ENCODE measurements at places on chromosomes 2 and 18.

DNA sequence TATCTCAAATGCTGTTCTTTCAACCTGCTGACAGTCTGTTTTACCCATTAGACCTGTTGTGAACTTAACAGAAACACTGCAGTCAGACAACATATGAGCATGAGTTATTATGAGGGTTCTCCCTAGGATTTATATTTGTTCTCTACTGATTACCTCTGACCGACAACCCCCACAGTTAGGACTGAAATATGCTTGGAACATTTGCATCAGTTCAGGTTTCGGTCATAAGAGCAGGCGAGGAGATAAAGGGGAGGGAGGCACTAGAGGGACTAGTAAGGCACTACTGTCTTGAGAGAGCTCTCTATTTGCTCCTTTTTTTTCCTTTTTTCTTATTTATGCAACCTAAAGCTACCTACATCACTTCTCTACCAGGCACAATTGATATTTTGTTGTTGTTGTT, 133.2 kb upstream of the REG3G start:
- no peak for DNase-seq

- DNase-seq = no peak
Observed at GRCh38 chr18:35918564-35918963, 53.9 kb upstream of the RMP24 start.

GRCh38 chr2:127196998-127197397, 23.1 kb downstream of the CYP27C1 start:
- peak; percentile 62 for DNase-seq

- DNase-seq = no peak
Observed at GRCh38 chr2:148103946-148104345, 83.1 kb downstream of the MBD5 start.

- DNase-seq = no peak
Observed at GRCh38 chr2:47221946-47222345, 66.8 kb upstream of the STPG4 start.

GRCh38 chr18:62728254-62728653, 12.9 kb downstream of the PHLPP1 start:
- no peak for DNase-seq

DNA sequence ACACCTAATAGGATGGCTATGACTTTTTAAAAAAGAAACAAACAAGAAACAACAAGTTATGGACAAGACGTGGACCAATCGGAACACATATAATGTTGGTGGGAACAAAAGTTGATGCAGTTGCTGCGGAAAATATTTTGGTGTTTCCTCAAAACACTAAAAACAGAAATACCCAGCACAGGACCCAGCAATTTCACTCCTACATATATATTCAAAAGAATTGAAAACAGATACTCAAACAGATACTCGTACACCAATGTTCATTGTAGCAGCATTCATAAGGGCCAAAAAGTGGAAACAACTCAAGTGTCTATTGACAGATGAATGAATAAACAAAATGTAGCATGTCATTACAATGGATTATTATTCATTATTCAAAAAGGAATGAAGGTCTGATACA, 12.1 kb downstream of the CCDC141 start:
- DNase-seq = no peak

DNA sequence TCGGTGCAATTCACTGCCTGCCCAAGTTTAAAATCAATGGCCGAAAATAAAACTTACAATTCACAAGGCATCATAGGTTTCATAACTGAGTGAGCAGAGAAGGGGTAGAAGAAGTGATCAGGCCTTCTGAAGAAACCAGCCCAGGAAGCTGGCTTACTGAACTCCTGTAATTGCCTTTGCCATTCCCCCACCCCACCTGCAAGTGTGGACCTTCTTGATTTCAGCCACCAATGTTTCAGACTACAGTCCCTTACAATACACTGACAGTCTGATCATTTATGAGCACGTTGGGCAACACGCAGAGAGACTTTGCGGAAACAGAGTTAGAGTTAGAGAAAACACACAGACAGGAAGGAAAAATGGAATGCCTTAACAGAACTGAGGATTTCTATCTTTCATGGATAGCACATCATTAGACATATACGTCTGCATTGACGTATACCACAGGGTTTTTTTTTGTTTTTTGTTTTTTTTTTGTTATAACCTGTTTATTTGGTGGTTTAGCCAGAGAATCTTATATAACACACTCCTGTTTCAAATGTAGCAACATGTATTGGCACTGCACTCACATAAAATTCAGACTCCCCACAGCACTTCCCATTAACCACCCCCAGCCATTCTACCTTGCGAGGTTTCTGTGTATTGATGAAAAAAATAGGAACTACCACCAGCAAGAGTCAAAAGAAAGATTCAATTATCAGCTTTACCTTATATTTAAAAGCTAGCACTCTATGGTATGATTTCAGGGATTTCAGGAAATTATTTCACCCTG, 126.4 kb downstream of the CACNB4 start:
- no peak for DNase-seq

DNA sequence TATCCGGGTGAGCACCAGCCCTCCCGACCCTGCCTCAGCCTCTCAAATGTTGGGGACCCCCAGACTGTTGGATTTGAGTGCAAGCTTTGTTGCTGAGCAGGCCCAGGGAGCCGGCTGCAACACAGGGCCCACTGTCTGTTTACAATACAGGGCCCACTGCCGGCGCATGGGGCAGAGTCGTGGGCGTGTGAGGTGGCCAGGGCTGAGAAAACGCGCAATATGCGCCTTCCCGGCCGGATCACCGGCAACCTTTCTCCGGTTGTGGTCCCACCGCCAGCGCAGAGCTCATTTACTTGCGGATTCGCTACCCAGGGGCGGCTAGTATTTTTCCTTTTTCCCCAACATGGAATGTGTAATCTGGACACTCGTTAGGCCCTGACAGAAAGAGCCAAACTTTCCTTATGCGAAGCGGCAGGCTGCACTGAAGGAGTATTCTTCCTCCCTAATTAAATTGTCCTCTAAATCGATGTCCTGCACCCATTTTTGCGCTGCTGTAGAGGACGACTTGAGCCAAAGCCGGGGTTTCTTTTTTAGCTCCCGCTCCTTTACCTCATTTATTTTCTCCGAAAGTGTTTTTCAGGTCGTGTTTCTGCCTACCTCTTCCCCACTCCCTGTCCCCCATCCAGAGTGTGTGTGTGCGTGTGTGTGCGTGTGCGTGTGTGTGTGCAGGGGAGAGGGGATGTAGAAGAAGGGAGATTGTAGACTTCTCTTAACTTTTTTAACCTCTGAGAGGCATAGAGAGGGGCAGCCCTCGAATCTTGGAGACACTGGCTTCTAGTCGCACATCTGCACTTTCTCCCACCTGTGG, 2.7 kb downstream of the OTX1 start:
- no peak for DNase-seq
